ENCODE measurements at places on chromosomes 7 and 10.

DNA sequence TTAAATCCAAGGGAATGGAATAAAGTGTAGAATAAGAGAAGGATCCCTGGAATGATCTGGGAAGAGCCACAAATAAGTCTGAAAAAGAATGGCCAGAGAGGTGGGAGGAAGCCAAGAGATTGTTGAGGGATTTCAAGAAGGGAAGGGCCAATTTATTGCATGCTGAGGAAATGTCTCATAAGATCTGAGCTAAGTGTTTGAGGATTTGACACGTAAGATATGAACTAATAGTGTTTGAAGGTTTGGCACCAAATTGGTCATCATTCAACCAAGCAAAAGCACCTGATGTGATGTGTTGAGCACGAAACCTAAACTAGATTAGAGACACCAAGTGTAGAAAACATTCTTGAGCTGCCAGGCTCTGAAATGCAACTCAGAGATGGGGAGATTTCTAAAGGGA is 97.9 kb downstream of the TSPAN12 start:
- DNase-seq: no peak

- DNase-seq: no peak
Measured at GRCh38 chr7:21768279-21768678, 177.4 kb downstream of the CDCA7L start.

GRCh38 chr10:89156161-89156835 is 50.8 kb downstream of the CH25H start:
- DNase-seq: no peak

GRCh38 chr7:67955061-67955460 is 958.4 kb downstream of the TYW1 start:
- no peak for DNase-seq

- DNase-seq: no peak
Measured at GRCh38 chr10:113480851-113481502, 71.9 kb upstream of the HABP2 start.

- DNase-seq: no peak
Measured at GRCh38 chr7:105876964-105877601, 684 bp upstream of the ATXN7L1 start.

DNA sequence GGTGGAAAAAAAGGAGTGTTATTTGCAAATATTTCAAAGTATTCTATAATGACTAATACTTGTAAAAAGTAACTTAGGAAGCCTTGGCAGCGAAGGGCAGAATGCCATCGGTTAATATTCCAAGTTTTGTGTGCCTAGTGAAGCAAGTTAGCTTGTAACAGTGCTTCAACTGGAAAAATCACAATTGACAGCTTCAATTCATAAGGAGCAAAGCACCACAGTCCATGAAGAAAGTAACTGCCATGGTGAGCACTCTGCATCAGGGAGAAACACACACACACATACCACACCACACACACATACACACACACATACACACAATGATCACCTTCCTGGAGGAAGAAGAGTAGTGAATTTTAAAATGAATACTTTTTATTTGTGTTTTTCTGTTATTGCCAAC is 298.3 kb downstream of the CNTNAP2 start:
- no peak for DNase-seq

GRCh38 chr10:127151541-127151940 is 44.9 kb downstream of the INSYN2A start:
- no peak for DNase-seq

DNA sequence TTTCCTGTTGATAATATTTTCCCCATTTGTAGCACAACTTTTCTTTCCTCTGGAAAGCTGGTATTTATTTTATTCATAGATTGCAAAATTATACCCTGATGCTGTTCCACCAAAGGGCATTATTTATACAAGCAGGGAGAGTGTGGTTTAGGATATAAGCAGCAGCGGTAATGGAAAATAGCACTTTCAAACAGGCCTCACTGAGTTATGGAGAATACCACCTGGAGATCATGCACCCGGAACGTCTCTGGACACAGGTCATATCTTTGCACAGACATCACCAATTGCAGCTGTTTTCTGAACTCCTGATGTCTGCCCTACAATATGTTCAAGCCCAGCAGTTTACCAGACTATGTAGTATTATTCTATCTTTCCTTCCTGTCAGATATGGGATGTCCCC is 2.0 kb upstream of the CALD1 start:
- DNase-seq: no peak

DNA sequence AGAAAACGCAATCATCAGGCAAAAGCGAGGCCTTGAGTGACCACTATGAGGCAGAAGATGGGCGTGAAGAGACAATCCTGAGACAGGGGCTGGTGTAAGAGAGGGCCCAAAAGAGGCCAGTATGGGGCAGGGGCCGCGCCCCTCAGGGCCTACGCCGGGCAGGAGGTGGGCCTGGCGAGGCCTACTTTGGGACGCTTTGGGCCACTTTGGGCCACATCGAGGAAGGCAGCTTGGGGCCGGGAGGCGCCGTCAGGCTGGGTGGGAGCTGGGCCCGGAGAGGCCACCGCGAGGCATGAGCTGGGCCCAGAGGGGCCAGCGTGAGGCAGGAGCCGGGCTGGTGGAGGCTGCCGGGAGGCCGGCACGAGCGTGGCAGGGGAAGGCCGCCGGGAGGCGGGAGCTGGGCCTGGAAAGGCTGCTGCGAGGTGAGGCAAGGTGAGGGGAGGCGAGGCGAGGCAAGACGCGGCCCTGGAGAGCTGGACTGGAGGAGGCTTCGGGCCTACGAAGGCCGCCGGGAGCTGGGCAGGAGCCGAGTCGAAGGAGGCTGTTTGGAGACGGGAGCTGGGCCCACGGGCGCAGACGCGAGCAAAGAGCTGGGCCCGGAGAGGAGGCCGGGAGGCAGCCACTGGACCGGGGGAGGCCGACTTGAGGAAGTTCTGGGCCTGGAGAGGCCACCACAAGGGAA is 171.3 kb downstream of the TPST1 start:
- no peak for DNase-seq

DNA sequence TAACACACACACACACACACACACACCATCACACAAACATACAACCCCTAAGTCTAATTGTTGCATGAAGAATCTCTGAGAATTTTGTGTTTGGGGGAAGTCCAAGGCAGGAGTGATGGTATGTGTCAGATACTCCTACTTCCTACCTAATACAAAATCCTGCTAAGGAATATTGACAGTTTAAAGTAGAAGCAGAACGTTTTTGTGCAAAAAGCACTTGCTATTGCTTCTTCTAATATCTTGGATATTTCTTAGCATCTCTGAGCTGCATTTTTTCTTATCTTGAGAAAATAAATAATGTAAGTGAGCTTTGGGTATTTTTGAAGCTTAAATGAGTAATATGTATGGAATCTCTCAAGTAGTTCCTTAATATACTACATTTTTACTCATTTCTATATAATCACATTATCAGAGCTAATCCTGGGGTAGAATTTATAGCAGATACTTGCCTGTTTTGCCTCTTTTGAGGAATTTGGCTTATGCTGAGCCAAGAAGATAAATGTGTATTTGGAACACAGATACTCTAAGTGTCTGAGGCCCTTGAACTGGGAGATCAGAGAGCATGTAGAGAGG is 212.3 kb downstream of the DKK1 start:
- DNase-seq: no peak

DNA sequence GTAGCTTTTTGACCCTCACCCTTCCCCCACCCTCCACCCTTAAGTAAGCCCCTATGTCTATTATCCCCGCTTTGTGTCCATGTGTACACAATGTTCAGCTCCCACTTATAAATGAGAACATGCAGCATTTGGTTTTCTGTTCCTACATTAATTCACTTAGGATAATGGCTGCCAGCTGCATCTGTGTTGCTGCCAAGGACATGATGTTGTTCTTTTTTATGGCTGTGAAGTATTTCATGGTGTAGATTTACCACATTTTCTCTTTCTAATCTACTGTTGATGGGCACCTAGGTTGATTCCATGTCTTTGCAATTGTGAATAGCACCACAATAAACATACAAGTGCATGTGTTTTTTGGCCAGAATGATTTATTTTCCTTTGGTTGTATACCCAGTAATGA is 232.2 kb downstream of the CACNA2D1 start:
- DNase-seq: no peak

DNA sequence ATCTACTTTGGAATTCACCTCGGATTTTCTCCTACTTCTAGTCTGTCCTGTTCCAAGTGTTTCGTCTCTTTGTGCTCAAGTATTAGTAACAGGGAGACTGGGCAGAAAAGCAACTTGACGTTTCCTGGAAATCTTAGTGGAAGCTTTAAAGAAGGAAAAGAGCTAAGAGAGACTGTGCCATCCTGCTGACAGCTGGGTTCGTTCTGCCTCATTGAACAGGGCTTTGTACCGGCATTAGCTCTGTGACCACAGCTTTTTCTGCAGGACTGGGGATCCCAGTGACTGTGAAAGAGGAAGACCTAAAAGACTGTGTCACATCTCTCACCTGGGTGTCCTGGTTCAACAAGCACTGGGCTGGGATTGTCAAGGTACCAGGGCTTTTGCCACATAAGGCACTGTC is 70.8 kb upstream of the CDCA7L start:
- no peak for DNase-seq

GRCh38 chr7:128891110-128891941 is 19.2 kb downstream of the KCP start:
- no peak for DNase-seq

DNA sequence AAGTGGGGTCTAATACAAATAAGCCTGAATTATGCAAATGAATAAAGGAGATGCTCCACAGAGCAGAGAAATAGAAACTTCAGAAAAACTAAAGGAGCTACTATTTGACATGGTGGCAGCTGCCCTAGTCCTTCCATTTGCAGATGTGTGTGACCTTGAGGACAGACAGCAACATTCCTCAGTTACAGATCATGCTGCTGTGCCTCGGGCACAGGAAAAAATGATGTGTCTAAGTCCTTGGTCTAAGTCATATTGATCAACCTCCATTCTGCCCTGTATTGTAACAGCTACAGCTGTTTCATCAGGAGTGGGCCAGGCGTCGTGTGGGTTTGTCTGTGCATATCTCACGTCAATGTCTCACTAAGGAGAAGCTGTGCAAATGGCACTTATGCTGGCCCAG is 710.4 kb downstream of the TNS3 start:
- DNase-seq: no peak

DNA sequence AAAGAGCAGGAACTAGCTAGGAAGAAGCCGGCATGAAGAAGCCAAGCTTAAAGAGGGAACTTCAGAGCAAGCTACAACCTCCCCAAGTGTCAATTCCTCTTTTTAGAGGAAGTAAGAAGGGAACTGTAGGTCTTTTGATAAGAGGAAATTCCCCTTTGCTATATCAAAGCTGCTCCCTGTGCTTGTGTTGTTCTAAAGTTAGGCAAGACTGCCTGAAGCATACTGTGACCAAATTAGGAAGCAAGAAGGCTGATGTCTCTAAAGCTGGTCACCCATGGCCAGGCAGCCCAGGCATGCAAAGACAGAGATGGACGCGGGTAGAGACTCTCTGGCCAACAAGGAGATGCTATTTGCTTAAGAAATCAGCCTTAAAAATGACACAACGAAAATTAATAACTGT is 87.9 kb downstream of the RNF216 start:
- DNase-seq: no peak

DNA sequence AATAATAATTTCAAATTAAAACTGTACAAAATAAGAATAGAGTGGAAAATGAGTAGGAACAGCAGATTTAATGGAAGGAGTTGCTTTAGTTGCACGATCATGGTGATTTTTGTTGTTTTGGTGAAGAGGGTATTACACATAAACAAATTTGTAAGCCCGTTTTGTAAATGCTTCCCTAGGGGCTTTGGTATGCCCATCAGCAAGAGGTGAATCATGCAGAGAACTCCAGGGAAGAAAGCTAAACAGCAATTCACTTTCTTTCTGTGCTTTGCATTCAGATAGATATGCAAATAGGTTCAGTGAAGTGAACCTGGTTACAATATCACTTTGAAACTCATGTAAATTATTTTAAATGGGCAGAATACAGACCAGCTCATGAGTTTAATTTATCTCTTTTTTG is 422.2 kb upstream of the MTPN start:
- DNase-seq: no peak

DNA sequence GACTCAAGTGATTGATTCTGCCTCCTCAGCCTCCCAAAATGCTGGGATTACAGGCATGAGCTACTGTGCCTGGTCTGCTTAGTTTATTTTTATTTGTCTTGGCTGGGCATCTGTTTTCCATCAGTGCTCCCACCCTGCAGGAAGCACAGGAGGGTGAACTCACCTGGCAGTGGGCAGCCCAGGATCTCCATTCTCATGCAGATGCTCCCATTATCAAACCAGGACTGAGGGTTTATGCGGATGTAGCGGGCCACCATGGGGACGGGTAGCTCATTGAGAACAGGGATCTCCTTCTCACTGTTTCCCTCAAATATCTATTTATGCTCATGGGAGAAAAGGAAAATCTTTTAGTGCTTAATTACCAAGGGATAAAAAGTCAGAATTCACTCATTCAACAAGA is 93.8 kb downstream of the CPXM2 start:
- DNase-seq: no peak

DNA sequence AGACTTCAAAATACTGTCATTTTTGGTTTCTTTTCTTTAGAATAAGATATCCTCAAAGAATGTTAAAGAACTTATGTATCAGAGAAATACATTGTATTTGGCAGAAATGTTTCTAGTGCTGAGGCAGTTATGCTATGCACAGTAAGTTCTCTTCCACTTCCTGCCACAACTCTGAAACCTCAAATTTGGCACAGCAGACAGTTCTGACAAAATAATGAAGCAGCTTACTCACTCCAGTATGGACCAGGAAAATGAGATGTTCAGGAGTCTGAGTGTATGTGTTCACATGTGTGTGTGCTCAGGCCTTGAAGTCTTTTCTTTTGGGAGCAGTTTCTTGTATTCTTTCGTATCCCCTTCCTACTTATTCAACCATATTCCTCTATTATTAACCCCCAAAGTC is 197.0 kb upstream of the AGK start:
- DNase-seq: no peak

- no peak for DNase-seq
Measured at GRCh38 chr7:370775-371118, 80.8 kb downstream of the FOXL3 start.

- DNase-seq: no peak
Measured at GRCh38 chr10:117544711-117545140, 2.2 kb downstream of the EMX2 start.

GRCh38 chr7:39464350-39465054 is 101.7 kb upstream of the YAE1 start:
- DNase-seq: no peak

DNA sequence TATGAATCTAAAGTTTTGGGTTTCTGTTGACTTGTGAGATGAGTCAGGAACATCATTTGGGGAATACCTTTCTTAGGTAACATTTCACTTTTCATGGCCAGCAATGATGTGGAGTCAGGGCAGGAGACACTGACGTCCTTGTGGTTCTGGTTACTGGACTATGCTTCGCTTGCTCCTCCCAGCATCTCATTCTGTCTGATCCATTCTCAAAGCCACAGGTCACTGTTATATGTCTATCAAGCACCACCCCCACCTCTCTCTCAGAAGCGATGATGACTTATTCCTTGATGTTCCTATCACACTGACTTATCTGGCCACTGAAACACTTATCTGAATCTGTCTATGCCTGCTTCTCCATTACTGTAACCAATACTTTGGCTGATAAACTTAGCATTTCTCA is 51.6 kb downstream of the TES start:
- no peak for DNase-seq

GRCh38 chr10:71912431-71912830 is 51.8 kb upstream of the CHST3 start:
- no peak for DNase-seq

Data from activated naive CD8-positive, alpha-beta T cell treated with anti-CD3 and anti-CD28 coated beads, Interleukin-2, amount 50 U/mL, for 16 hours (primary cell).